ENCODE measurements at places on chromosomes 2 and 18.

GRCh38 chr2:603869-604268 lies 73.3 kb downstream of the TMEM18 start:
- DNase-seq, result no peak

DNA sequence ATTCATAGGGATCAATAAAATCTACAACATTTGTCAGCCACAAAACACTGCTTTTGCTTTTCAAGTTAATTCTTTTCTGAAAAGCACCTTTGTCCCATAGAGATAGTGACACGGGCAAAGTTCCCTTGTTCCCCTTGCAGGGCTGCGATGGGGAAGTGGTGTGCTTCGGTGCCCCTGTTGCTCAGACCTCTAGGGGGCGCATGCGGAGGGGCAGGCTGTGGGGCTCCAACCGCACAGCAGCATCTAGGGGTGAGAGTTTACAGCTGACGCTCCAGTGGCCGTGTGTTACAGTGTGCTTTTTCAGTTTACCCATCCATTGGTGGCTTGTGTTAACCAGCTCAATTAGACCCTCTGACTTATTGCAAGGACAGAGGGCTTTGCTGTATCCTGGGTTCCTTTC lies 1432.2 kb upstream of the ACVR2A start:
- DNase-seq, result no peak

DNA sequence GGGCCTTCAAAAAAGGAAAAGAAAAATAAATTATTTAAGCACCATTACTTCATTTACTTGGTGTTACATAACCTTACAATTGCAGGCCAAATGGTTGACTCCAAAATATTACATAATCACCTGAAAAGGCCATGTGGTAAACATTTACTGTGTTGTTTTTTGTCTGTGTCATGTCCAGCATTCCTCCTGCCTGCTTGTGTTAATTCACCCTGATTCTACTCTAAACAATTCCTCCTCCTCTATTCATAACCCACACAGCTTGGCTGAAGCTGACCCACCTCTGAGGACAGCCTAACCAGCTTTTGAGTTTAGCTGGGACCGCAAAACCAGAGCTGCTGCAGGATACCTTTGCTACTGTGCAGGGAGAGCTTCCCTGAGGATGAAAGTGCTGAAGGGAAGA lies 35.4 kb downstream of the TMX3 start:
- DNase-seq, result no peak

GRCh38 chr2:66495788-66496640 lies 61.1 kb downstream of the MEIS1 start:
- DNase-seq, result no peak

DNA sequence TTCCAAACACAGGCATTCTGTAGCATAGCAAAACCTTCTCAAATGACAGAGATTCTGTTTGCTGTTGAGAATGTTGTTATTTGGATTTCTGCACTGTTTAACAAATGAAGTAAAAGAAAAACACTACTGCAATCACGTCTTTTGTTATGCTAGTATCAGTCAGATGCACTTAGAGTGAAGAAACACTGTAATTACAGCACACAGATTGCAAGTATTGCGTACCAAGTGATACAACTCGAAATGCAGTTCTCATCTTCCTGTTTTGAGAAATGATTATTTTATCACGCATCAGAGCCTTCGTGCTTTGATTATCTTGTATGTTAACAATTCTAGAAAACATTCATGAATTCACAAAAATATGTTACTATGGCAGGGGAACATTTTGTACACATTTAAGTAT lies 41.8 kb upstream of the KLF11 start:
- no peak for DNase-seq

- no peak for DNase-seq
These were observed 42.4 kb downstream of the ASB18 start for GRCh38 chr2:236221798-236222197.

GRCh38 chr2:172484253-172484652 lies 56.9 kb downstream of the ITGA6 start:
- no peak for DNase-seq

DNA sequence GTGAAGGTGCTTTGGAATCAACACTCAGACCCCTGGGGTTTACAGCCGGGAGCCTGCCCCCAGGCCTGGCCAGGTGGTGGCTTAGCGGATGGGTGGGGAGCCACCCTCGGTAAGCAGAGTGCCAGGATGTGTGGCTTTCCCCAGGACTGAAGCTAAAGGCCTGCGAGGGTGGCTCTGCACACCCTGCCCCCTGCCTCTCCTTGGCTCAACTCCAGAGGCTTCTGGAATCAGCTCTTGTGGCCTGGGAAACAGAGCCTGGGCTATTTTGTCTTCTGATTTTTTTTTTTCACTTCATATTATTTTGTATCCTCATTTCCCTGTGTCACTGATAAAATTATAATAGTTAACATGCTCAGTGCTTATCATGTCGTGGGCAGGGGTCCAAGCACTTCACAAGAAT lies 79.8 kb downstream of the RHOB start:
- no peak for DNase-seq

DNA sequence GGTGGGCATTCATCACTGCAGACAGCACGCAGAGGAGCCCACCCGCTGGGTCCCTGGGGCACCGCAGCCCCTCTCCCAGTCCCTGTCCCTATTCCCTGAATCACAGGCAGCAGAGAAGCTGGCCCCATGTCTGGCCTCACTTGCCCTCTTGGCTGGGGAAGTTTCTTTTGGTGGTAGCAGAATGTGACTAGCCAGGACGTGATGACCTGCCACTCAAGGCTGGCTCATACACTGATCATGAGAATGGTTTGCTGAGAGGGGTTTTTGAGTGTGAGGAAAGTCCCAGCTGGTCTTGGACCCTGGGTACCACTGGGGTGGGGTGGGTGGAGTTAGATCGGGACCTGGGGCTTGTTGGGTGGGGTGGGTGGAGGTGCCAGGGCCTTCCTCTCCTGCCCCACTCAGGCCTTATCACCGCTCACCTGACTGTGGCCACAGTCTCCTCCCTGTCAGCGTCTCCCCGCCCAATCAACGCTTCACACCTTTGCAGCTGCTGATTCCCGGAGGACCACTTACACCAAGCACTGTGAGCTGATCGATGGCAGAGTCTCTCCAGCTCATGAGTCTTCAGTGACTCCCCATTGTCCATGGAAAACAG lies 28.9 kb upstream of the FOSL2 start:
- DNase-seq, result no peak

DNA sequence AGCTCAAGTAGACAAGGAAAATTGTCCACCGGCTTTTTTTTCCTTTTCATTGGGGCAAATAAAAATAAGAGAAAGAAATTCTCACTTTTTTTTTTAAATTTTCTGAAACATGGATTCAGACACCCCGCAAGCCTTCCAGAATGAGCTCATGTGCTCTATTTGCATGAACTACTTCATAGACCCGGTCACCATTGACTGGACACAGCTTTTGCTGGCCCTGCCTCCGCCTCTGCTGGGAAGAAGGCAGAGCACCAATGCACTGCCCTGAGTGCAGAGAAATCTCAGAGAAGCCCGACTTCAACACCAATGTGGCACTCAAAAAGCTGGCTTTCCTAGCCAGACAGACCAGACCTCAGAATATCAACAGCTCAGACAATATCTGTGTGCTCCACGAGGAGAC lies 30.2 kb upstream of the TRIM43B start:
- DNase-seq, result no peak

GRCh38 chr2:98089941-98090340 lies 3.0 kb downstream of the VWA3B start:
- DNase-seq, result no peak

DNA sequence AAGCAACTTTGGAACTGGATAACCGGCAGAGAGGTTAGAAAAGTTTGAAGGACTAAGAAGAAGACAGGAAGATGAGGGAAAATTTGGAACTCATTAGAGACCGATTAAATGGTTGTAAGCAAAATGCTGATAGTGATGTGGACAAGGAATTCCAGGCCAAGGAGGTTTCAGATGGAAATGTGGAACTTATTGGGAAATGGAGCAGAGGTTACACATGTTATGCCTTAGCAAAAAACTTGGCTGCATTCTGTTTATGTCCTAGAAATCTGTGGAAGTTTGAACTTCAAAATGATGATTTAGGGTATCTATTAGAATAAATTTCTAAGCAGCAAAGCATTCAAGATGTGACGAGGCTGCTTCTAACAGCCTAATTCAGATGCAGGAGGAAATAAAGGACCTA lies 675.1 kb upstream of the SYT4 start:
- DNase-seq, result no peak

- no peak for DNase-seq
These were observed 33.4 kb downstream of the UGP2 start for GRCh38 chr2:63875131-63875527.
